ENCODE measurements at places on chromosomes 5 and 9.

- DNase-seq, result peak; percentile 78
Observed at GRCh38 chr9:133862585-133863256, 124.6 kb upstream of the SARDH start.

DNA sequence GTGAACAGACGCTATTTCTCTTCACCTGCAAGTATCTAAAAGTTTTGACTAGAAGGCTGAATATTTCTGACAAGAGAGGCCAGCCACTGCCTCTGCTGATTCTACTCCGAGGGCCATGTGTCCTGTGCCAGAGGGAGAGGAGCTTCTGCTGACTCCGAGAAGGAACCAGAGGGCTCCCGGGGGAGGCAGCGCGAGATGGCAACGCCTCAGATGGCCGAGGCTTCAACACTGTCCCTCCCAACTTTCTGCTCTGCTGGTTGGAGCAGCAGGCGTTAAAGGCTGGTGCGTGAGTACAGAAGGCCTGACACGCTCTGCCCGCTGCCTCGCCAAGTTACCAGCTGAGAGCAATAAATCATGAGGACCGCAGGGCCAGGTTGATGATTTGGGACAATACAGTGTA is 178.8 kb downstream of the GAPVD1 start:
- DNase-seq, result no peak

DNA sequence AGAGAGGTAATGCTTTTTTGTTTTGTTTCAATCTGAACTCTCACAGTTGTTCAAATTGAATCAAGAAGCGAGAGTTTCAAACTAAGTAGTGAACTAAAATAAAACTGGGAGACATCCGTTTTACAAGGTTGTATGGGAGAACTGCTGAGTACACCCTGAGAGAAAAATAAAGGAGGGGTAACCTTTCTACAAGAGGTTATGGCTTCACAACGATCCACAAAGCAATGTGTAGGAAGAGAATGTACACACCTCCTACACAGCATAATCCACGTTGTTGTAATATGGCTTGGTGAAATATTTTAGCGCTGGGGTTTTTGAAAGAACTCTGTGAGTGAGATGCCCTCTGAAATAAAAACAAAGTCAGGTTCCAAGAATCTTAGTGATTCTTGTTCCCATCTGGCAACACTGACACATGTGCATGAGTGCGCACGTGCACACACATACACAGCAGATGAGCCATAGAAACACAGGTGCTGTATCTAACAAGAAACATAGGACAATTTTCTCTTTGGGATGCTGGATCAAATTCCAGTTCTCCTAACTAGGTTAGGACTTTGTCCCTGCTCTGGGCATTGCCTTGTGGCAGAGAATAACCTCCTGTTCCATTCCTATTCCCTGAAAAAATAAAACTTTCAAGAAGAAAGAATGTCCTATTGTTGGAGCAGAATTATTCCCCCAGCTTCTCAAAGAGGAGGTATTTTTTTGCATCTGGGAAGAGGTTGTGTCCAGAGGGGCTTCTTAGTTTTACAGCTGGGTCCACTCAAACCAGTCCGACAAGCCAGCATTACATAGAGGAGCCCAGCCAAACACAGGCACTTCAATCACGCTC is 94.5 kb upstream of the EFNA5 start:
- no peak for DNase-seq

GRCh38 chr9:80191108-80191507 is 619.3 kb downstream of the TLE4 start:
- no peak for DNase-seq

- no peak for DNase-seq
Observed at GRCh38 chr5:138233280-138233679, 20.2 kb upstream of the CDC23 start.

- DNase-seq, result no peak
Observed at GRCh38 chr5:94432499-94432898, 185.9 kb downstream of the KIAA0825 start.

GRCh38 chr5:51202161-51202560 is 181.1 kb upstream of the ISL1 start:
- no peak for DNase-seq

- no peak for DNase-seq
Observed at GRCh38 chr9:73199886-73200285, 48.2 kb downstream of the ANXA1 start.

- no peak for DNase-seq
Observed at GRCh38 chr5:107560377-107560776, 110.4 kb downstream of the EFNA5 start.

DNA sequence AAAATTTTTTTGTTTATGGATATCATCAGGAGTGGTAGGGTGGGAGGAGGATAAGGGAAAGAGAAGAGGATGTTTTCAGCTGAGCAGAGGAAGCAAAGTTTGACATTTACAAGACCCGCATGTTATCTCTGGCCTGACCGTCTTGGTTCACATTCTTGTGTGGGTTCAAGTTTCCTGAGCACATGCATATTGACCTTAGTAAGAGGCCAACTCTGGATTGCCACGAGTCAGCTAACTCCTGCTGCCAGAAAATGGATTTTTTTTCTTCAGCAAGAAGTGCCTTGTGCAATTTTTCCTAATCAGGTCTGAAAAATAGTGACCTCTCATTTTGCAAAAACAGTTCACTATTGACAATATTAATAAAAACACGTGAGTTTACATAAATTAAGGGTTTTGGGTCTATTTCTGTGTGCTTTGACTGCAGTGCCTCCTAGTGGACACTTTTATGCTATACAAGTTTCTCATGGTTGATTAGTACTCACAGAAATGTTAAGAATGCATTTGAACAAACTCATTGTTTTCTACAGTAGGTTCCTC is 27.1 kb upstream of the BASP1 start:
- DNase-seq, result no peak

- peak; percentile 84 for DNase-seq
Observed at GRCh38 chr5:43039471-43040286, 440 bp downstream of the ANXA2R start.
